ENCODE measurements at places on chromosomes 2 and 18.

DNA sequence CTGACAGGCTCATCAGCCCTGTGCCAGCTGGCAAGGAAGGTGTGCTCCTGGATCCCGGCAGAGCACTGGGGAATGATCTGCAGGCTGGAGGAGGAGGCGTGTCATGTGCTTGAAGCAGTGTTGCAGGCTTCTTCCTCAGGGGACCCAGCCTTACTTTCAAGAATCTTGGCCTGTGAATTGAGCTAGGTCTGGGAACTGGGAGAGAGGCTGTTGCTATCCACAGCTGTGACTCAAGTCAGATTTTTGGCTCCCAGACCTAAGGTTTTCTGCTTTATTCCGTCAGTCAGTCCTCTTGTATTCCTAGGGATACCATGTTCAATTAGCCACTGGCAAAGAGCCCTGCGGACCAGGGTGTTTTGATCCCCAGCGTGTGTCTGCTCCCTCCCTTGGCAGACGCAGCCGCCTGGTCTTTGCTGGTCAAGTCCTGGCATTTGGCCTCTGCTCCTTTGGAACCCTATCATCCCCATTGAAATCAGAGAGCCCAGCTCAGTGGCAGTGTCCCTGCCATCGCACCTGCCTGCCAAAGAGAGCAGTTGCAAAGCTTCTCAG lies 32.4 kb downstream of the ASB1 start:
- no peak for DNase-seq

GRCh38 chr2:60853531-60853930 lies 27.8 kb upstream of the REL start:
- no peak for DNase-seq

GRCh38 chr2:203301667-203302066 lies 26.5 kb upstream of the ABI2 start:
- no peak for DNase-seq

DNA sequence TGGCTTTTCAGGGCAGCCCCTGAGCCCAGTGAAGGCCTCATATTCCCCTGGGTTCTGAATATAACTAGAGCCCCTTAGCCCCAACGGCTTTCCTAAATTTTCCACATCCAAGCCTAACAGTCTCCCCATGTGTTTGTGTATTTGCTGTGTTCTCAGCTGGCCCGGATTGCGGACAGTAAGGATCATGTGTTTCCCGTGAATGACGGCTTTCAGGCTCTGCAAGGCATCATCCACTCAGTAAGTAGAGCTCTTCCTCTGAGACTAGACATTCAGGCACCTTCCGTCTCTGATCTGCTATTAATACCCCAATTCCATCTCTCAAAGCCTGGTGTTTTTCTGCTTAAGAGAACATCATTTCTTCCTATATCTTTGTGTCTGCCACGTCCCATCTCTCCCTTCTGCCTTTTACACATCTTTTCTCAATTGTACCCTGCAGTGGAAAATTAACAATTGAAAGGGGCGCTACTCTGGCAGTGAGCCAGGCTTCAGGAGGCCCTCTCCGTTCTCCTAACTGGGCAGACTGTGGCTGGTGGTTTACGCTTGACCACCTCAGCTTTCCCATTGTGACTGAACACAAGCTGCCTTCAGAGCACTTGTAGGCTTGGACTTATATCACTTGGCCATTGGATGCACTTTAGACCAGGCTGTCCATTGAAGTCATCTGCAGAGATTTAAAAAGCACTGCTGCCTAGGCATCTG lies 64.4 kb downstream of the ANTXR1 start:
- no peak for DNase-seq

DNA sequence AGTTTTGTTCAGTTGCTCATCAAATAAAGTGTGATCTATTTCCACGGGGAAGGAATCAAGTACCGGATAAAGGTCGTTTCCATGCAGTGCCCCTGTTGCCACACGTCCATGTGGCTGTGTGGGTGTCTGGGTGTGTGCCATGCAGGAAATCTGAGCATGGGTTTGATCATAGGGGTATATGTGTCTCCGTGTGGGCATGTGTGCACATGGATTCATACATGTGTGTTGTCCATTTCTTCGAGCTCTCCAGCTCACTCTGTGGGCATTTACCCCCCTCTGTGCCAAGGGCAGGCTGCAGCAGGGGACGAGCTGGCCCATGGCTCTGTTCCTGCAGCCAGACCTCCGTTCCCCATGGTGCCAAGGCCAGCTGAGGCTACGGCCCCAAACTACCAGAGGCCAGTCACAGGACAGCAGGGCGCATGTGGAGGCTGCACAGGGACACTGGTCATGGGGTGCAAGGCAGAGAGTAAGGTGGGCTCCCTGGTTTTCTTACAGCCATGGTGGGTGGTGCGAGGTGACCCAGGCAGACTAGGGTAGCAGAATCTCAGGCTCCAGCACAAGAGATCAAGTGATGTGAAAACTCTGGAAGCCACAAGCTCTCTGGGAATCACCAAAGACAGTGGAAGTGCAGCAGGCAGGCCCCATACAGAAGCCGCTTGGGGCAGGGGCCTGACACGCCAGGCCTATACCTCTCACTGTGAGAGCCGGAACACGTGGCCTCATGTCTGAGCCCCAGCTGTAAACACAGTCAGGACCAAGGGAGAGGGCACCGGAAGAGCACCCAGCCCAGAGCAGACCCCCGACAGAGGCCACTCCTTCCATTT lies 66.4 kb upstream of the RAB6C start:
- DNase-seq = no peak

DNA sequence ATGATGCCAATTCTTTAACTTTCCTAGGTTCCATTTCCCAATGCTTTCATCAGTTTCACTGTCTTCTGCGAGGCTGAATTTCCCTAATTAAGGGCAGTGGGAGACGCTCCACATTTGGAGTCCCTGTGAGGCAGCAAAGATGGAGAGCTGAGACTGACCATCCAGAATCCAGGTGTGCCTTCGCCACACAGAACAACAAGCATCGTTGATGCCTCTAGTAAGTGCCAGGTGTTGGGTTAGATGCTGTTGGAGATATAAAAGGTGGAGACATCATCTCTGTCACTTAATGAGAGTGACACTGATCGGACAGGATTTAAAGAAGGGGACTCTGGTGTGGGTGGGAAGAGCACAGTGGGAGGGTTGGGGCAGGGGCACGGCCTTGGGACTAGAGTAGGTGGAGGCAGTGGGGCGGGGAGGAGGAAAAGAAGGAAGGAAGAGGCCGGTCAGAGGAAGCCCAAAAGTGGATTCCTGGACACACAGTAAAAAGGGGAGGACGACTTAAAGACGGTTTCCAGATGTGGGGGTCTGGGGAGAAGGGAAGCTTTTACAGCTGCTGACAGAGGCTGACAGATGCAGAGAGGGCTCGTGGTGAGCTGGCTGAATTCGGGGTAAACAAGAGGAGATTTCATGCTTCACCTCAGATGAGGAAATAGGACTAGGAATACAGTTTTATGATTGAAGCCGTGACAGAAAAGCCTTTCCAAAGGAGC lies 113.0 kb downstream of the BCL2 start:
- no peak for DNase-seq

DNA sequence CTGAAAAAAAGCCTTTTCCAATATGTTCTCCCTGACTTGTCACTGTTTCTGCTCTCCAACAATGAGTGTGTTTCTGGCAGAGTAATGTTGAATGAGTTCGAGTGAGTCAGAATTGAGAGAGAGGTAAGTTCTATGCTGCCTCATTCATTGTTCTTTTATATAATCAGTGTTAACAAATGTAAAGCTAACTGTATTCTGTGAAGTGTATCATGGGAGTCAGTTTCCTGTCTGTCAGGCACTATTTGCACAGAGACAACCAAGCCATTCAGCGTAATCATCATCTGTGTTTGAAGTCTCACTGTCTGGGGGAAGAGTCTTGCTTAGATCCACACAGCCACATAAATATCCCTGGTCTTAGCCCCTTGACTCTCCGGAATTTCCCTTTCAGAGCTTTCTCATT lies 22.0 kb upstream of the UPP2 start:
- DNase-seq = no peak

GRCh38 chr2:134818321-134818720 lies 20.1 kb upstream of the ACMSD start:
- no peak for DNase-seq

DNA sequence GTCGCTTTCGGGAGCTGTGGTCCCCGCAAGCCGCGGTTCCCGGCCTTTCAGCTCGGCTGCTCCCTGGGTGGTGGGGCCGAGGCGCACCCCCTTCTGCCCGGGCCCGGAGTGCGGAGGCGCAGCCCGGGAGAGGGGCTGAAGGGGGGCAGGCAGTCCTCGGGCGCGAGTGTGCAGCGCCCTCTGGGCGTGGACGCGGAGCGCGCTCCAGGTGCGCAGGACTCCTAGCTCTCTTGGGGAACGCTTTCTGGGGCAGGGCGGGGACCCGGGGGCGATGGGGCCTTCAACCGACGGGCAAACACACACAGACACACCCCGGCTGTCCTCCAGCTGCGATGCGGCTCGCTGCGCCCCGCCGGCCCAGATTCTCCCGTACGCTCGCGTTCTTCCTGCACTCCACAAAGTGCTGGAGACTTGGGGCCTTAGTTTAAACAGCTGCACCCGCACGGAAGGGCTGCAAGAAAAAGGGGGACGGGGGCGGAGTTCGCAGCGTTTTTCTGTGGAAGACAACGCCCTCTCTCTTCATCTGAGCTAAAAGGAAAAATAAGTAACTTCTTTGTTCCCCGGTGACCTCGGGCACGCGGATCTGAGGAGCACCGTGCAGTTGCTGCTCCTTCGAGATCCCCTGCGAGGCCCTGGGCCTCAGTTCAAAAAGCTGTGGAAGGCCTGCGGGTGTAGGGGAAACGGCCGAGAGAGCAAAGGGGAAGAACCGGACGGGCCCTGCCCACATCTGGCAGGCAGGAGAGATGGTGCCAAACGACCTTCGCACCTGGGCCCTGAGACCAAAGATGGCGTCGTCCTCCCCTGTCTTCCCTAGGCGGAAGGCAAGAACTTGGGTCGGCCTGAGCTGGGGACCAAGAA lies 593 bp upstream of the SDC1 start:
- DNase-seq = peak; percentile 80

- no peak for DNase-seq
Observed at GRCh38 chr2:12389344-12390045, 327.2 kb upstream of the TRIB2 start.

DNA sequence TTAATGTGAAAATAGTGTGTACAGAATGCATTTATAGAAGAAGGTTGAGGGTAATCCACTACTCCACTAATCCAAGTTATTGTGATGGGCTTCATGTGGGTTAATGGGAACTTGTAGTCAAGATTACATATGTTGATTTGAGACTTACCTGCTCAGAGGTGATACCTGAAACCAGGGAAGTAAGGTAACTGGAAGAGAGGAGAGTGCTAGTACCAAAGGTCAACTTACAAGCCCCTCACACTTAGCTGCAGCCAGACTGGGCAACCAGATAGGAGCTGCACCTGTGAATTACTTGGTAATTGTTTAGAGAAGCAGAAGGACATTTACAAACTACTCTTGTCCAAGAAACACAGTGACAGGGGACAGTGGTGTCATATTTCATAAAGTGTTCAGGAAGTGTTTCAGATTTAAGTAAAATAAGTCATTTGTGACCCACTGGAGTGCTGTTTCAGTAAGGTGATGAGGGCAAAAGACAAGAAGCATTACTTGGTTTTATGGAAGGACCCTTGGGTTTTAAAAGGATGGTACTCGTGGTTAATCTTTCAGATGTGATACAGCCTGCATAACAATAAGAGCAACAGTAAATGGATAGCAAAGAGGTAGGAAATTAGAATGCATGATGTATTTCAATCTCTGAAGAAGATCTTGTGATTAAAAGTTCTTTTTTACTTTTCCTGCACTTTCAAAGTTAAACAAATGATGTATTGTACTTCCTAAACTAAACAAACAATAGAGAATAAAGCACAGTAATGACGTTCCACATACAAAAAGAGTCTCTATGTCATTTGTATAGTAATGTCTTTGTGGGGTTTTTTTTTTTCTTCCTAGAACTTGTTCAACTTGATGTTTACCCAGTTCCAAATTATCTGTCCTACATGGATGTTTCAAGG lies 189.3 kb downstream of the PHLPP1 start:
- DNase-seq = no peak

- DNase-seq = no peak
Observed at GRCh38 chr2:237411092-237411601, 2.8 kb downstream of the COL6A3 start.

DNA sequence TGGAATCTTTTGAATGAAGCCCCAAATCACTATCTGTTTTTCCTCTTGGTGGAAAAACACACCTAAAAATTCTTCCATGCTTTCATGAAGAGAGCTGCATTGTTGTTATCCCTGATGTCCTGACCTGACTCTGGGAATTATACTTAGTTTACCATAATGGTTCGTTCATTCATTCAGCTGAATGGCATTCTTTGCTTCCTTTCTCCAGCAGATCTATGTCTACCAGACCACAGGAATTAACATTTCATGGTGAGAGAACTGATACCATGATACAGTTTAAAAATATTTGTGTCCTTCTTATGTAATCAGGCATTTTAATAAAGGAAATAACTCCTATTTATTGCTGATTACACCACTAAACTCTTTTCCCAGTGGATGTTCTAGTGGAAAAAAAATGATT lies 11.1 kb upstream of the SLC4A10 start:
- no peak for DNase-seq

- DNase-seq = no peak
Observed at GRCh38 chr18:77677536-77677935, 427.9 kb downstream of the GALR1 start.

Measured in HuH-7 (cell line).